ENCODE measurements at places on chromosomes 5 and 9. TPM values are rescaled to one million over a fixed set of nuclear protein-coding genes. Genes with fewer than 3 reads are reported as not detected.

- DNase-seq: peak; percentile 58
Observed at GRCh38 chr5:148687427-148687826, 33.1 kb upstream of the HTR4 start.

DNA sequence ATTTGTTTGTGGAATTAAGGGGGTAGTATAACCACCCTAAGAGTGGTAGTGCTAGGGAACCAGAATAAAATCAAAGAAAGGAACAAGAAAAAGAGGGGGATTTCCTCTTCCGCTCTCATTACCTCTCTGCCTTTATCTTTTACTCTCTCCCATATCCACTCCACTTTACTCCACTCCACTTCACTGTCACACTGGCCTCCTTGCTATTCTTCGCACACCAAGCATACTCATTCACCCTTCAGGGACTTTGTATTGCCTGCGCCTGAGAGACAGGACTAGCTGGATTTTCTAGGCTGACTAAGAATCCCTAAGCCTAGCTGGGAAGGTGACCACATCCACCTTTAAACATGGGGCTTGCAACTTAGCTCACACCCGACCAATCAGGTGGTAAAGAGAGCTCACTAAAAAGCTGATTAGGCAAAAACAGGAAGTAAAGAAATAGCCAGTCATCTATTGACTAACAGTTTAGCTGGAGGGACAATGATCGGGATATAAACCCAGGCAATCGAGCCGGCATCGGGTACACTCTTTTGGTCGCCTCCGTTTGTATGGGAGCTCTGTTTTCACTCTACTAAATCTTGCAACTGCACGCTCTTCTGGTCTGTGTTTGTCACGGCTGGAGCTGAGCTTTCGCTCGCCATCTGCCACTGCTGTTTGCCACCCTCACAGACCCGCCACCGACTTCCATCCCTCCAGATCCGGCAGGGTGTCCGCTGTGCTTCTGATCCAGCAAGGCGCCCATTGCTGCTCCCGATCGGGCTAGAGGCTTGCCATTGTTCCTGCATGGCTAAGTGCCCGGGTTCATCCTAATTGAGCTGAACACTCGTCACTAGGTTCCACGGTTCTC is 121.8 kb downstream of the FAM170A start:
- DNase-seq: no peak

DNA sequence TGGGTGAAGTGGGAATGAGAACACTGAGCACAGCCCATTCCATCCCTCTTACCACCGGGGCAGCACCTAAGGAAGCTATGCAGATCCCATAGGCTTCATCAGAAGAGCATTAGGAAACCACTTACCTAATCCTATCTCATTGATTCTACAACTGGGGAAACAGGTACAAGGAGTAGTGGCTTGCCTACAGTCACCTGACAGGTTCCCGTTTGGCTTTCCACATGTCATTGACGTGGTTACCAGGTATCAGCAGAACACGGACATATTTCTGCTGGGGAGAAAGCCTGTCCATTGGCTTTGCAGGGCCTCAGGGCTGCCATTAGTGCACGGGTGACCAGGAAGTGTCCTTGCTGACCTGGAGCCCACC is 11.3 kb downstream of the AFAP1L1 start:
- DNase-seq: no peak

Gene AK8
- not detected for total RNA-seq

Gene UNC5A
- 0.22 TPM for total RNA-seq

DNA sequence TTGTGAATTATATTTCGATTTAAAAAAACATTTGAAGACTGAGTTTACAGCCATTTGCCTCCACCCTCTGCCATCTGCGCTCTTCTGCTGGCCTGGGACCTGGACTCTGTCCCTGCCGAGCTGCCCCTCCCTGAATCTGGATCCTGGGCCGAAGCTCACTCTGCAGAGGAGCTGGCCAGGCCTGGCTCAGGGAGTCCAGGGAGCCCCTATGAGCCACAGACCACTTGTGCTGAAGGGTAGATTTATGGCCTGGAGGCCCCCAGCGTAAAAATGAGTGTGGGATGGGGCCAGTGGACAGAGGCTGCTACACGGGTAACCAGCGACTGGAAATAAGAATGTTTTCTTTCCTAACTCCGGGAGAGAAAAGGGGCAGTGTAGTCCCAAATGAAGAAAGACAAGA is 129.8 kb downstream of the FGF18 start:
- DNase-seq: no peak

DNA sequence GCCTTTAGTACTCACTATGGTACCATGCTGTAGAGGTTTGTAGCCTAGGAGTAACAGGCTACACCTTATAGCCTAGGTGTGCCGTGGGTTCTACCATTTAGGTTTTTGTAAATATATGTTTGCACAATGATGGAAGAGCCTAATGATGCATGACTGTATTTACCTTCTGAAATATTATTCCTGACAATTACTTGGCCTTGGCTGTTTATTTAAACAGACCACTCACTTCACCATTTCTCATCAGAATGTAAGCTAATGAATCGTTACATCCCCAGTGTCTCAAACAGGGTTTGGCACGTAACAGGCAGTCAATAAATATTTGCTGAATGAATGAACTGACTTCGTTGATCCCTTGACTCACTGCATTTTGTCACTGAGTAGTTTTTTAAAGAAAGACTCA is 93.1 kb downstream of the MED27 start:
- DNase-seq: no peak

Gene QRFP
- not detected for total RNA-seq

DNA sequence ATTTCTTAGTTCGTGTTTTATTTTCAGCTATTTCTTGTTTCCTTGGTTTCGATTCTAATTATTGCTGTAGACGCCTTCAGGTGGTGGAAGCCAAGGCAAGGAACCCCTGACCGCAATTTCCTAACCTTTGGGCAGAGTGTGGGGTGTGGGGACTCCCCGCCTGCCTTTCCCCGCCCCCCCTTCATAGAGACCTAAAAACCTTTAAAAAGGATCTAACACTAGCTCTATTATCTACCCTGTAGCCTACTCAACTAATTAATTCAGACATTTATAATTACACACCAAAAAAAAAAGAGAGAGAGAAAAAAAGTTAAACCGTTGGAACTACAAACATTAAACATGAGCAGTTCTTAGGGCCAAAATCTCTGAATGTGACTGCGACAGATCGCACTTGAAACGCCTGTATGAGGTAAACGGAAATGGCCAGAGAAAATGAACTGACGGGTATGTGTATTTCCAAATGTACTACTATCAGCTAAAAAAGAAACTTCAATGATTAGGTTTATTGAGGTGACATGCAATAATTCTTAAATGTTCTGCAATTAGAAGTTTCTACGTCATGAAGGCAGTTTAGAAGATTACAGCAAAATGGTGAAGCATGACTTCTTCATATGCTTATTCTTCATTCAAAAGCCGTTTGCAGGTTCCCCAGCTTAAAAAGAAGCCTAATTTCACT is 19.0 kb upstream of the FER start:
- peak; percentile 12 for DNase-seq

Gene GPR151
- total RNA-seq: not detected

- DNase-seq: no peak
Observed at GRCh38 chr5:108367679-108368334, 14.1 kb downstream of the FBXL17 start.

GRCh38 chr5:165079389-165079788 is 1574.0 kb downstream of the MAT2B start:
- DNase-seq: no peak

- no peak for DNase-seq
Observed at GRCh38 chr5:146799231-146799630, 79.3 kb downstream of the PPP2R2B start.

GRCh38 chr9:76351006-76351405 is 43.2 kb downstream of the RFK start:
- DNase-seq: no peak

GRCh38 chr9:25224309-25224708 is 453.9 kb downstream of the TUSC1 start:
- DNase-seq: no peak

Gene BAAT
- not detected for total RNA-seq

GRCh38 chr5:169706758-169707450 is 69.8 kb downstream of the DOCK2 start:
- DNase-seq: peak; percentile 59

- no peak for DNase-seq
Observed at GRCh38 chr9:12695474-12695873, 2.3 kb downstream of the TYRP1 start.

DNA sequence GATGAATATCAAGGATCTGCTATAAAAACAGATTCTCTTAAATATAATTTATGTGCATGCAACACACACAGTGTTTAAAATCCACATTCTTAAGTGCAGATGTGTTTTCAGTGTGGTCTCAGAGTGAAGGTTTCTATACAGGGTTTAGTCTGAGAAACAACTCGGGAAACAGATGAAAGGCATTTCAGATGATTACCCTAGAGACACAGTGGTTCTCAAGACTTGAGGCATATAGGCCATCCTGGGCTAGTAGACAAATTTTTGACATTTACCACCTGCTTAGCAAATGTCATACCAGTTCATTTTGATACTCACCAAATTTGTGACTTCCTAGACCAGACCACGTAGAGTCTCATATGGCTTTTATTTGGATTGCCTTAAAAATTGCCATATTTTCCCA is 216.5 kb downstream of the ARL15 start:
- DNase-seq: no peak

DNA sequence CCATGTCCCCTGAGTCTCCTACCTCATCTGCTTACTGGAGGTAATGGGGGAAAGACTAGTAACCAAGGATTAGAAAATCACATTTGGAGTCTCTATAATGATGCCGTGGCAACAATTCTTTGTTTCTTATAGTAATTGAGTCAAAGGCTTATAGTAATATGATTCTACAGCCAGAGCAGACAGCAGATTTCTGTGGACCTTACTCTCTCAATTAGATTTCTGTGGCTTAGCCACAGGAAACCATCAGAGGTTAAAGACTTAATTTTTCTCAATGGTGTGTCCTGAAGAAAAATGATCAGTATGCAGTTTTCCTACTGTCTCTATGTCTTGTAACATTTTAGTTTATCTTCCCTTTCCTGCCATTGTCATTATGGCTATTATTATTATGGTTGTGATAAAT is 59.3 kb upstream of the CD180 start:
- DNase-seq: no peak

- DNase-seq: peak; percentile 49
Observed at GRCh38 chr9:132672413-132672690, 2.1 kb downstream of the GTF3C4 start.

DNA sequence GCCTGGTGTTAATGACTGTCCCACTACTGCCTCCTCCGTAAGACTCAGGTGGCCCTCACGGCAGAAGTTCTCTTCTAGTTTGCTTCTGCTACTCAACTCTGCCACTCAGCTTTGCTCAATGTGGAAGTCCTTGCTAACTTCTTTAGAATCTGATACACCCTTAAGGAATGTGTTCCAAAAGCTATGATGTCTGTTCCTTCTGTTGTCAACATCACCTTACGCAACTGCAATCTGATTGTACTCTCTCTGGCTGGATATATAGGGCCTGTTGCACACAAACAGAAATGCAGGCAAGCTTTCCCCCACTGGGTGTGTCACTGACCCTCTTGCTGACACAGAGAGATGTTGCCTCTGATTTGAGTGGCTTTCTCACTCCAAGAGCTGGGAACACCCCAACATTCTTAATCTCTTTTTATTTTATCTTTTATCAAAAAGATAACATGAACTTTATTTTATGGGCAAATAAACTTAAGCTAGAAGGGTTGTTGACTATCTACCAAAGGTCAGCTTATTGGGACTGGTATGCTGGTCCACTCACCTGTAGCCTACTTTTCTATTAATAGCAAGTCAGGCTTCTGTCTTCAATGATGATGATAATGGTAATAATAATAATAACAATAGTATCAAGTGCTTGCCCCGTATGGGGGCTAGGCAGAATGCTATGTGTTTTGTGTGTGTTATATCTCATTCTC is 25.2 kb downstream of the TMEM252 start:
- DNase-seq: no peak

Gene TMEM215
- not detected for total RNA-seq

GRCh38 chr9:134291961-134292871 is 34.0 kb upstream of the RXRA start:
- DNase-seq: no peak

DNA sequence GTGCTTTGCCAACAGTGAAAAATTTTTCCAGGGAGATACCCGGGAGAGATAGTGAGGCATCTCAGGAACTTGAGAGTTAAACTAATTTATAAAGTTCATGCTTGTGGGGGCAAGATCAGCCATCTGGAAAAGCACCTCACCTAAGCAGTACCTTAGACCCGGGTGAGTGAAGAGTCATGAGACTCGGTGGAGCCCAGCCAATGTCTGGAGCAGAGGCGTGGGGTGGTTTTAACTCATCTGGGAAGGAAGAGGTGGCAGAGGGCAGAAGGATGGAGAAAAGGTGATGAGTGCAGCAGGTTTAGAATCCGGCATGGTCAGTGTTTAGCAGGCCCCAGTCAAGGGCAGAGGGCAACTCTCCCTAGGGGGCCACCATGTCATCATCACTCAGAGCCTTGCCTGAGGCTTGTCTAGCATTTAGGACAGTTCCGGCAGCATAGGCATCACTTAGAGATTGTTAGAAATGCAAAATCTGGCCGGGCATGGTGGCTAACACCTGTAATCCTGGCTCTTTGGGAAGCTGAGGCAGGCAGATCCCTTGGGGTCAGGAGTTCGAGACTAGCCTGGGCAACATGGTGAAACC is 4.3 kb upstream of the RNF183 start:
- no peak for DNase-seq

Gene ALDH1A1
- 287 TPM for total RNA-seq

DNA sequence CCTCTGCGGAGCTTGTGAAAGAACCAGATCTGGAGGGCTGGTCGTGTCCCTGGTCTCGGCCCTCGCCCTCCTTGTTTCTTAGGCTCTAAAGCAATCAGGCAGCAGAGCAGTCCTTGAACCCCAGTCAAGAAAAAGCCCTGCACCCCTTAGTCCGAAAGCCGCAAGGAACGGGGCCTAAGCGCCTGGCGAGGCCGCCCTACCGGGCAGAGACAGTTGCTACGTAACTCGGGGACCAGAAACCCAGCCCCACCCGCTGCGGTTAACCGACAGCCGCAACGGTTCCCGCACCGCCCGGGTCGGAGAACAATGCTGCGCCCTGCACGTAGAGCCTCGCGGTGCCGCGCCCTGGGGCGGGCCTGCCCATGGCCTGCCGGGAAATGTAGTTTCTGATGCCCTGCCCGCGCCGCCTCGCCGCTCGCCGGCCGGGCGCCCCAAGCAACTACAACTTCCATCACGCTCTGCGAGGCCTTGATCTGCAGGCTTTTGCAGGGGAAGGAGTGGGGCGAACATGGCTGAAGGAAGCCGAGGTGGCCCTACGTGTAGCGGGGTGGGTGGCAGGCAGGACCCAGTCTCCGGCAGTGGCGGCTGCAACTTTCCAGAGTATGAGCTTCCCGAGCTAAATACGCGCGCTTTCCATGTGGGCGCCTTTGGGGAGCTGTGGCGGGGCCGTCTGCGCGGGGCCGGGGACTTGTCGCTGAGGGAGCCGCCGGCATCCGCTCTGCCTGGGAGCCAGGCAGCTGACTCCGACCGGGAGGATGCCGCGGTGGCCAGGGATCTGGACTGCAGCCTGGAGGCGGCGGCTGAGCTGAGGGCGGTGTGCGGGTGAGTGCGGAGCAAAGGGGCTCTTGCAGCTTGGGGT is at the start of gene SNAPC3:
SNAPC3 (plus strand) TSS at position 505 of the 859 bp plus-strand sequence; CDS start at position 509, 4 bp downstream.
- DNase-seq: peak; percentile 98

Gene SCGB3A2
- total RNA-seq: not detected

- DNase-seq: no peak
Observed at GRCh38 chr9:80560976-80561375, 989.2 kb downstream of the TLE4 start.

GRCh38 chr5:34410411-34411139 is 245.6 kb upstream of the RAI14 start:
- DNase-seq: no peak

GRCh38 chr9:107316795-107317661 is 33.9 kb downstream of the RAD23B start:
- no peak for DNase-seq

Gene CDHR2
- not detected for total RNA-seq

Gene TAF11L12
- total RNA-seq: not detected
